ENCODE measurements at places on chromosomes 4 and X.

DNA sequence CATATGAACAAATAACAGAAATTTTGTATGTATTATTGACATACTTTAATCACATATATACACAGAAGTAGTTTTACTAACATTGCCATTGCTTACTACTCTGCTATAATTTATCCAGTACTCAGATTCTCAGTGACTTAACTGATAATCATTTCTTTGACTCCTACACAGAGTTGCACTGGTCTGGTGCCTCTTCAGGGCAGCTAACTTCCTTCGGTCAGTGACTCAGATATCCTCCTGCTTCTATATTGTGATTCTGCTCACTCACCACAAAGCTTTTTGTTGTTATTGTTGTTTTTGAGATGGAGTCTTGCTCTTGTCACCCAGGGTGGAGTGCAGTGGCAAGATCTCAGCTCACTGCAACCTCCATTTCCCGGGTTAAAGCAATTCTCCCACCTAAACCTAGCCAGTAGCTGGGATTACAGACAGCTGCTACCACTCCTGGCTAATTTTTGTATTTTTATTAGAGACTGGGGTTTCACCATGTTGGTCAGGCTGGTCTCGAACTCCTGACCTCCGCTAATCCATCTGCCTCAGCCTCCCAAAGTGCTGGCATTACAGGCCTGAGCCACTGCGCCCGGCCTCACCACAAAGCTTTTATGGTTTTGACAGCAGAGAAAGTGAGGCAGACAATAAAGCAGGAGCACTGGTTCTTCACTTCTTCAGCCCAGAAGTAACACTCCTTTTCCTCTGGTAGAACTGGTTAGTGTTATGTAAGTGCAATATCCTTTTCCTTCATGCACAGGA lies 499.3 kb downstream of the EPHA5 start:
- DNase-seq, result no peak

DNA sequence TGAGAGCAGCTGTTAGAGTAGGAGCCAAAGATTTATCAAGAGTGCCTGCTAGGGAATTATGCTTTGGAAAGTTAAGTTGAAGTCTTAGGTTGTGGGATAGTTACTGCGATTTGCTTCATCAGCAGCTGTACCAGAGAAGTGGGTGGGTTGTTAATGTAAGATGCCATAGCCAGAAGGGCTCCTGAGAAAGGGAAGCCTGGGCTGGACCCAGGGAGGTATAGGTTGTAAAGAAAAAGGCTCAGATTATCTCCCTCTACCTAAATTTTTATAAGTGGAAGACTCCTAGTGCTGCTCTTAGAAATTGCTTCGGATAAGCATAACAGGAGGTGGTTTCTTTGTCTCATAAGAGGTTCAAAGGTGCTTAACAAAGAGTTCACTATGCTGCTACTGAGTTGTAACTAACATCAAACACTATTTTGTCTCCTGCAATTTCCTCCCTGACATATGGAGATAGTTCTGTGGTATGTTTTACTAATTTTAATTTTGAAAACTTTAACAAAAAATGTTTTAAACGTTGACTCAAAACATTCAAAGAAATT lies 356.9 kb downstream of the DTHD1 start:
- DNase-seq, result no peak

GRCh38 chr4:142034101-142034500 lies 397.7 kb downstream of the IL15 start:
- no peak for DNase-seq

DNA sequence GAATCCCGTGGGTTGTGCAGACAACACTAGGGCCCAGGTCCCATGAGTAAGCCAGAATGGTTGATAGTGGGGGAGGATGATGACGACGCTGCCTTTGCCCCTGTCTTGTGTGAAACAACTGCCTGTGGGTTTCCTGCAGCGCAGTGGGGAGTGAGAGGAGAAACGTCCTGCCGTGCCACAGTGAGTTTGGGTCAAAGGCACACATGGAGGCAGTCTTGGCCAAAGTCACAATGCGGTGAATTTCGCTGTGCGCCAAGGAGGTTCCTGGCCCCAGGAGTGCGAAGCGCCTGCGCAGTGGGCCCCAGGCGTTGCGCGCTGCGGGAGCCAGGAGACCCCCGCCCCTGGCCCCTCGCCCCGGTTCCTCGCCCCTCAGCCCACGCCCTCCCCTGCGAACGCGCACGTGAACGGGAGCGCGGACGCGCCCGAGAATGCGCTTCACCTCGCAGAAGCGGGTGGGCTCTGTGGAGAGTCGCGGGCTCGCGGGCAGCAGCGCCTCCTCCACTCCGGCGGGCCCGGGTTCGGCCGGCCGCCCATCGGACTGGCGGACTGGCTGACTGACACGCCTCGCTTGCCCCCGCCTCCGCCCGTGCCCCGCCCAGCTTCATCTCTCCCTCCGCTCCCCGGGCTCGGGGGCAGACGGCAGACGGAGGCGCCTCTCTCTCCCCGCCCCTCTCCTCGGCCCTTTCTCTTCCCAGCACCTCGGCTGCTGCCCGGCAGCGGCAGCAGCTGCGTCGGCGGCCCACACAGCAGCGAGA lies at the start of gene NUDT10:
TSS of gene NUDT10 (plus strand) at position 635 of the 755 bp plus-strand sequence. CDS start 144 bp downstream, outside the sequence.
- DNase-seq, result no peak

- DNase-seq, result no peak
Observed at GRCh38 chr4:89506866-89507491, 199.4 kb upstream of the GPRIN3 start.
